ENCODE measurements at places on chromosomes 16 and 17.

DNA sequence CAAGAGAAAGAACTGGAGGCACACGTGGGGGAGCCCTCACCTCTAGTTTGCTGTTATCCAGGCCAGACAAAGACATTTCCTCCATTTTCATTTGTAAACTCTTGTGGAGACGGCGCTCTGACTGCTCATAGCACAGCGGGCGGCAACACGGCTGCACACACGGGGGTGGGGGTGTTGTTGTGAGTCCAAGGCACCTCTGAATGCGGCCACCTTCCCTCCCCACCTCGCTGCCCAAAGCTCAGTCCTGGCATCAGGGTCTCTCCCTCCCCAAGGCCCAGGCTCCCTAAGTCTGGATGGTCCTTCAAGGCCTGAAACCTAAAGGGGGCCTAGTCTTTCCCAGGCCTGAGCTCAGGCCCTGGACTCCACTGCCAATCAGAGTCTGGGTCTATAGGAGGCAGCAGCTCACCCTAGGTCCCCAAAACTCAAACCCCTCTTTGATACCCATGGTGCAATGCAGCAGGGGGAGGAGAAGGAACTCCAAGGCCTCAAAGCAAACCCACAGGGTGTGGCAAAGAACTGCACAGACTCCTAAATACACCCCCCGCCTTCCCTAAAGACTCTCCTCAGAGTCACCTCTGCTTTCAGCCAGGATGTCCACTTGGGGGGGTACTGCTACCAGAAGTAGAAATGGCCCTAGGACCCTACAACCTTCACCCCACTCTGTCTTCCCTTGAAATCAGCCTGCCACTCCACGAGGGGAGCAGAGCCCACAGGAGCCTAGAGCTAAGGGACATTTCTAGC lies 1.5 kb downstream of the ATXN7L3 start:
- DNase-seq, result peak; percentile 83

GRCh38 chr17:9050801-9051401 lies 29.6 kb downstream of the NTN1 start:
- no peak for DNase-seq

- no peak for DNase-seq
Measured at GRCh38 chr17:797236-797840, 15.2 kb downstream of the MRM3 start.

DNA sequence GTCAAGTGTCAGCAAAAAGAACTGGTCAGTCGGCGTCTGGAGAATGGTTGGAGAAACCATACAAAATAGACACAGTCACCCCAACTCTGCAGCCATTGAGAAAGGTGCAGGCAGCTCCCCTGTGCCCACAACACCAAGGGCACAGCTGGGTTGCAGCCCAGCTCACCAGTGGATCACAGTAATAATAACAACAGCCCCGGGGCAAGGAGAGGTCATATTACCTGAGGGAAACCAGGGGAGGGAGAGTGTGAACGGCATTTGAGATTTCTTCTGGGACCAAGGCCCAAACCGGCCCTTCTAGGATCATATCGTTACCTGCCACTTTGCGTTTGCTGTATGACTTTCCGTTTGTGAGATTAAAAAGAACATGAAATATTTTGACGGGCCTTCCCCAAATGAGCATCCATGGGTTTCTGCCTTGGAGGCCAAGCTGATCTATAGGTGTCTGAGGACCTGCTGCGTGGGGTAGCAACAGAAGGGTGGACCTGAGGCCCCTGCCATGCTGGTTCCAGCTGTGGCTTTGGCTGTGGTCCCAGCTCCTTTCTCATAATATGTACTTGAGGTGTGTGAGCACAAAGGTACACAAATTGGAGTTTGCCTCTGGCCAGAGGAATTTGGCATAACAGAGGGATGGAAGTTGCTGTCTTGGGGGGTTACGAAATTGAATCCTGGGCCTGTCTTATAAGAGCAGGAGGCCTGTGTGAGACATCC lies 154.6 kb downstream of the CMIP start:
- no peak for DNase-seq

- DNase-seq, result no peak
Measured at GRCh38 chr16:11253995-11254912, 1.8 kb downstream of the SOCS1 start.

- no peak for DNase-seq
Measured at GRCh38 chr17:39132192-39132610, 19.2 kb downstream of the PLXDC1 start.

DNA sequence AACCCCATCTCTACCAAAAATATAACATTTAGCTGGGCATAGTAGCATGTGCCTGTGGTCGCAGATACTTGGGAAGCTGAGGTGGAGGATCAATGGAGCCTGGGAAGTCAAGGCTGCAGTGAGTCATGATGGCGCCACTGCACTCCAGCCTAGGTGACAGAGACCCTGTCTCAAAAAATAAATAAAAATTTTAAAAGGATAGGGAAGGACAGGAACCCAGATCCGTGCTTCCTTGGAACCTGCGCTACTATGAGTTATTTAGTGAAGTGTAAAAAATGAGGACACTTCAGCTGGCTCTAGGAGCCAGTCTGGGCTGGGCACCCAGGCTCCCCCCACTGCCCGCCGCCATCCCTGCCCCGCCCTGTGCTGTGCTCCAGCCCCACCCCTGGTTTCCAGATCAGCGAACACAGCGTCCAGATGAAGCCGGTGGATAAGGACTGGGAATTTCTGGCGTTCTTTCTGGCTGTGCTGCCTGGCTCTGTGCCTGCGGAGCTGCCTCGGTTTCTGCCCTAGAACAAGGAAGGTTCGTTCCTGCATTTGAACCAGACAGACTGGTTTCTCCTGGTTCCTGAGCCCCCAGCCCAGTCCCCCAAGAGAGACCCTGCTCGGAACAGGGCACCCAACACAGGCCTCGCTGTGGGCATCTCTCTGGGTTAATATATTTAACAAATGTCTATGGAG lies 18.5 kb downstream of the PLLP start:
- DNase-seq, result no peak

GRCh38 chr16:31429314-31429713 lies 1.2 kb upstream of the COX6A2 start:
- DNase-seq, result no peak

DNA sequence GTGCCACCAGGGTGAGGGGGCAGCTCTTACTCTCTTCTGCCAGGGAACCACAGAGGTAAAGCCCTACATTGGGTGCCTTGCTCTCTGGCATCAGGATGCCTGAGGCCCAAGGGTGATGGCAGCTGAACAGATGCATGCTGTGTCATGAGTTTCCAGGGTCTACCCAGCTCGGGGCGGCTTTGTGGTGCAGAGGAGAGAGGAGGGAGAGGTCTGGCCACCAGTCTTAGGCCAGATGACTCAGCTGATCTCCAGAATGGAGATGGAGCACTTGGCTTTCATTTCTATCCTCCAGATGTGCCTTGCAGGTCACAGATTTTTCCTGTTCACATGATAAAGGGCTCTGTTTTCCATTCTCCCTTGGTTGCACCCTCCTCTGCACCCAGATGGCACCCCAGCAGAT lies 23.6 kb upstream of the USP22 start:
- DNase-seq, result no peak

DNA sequence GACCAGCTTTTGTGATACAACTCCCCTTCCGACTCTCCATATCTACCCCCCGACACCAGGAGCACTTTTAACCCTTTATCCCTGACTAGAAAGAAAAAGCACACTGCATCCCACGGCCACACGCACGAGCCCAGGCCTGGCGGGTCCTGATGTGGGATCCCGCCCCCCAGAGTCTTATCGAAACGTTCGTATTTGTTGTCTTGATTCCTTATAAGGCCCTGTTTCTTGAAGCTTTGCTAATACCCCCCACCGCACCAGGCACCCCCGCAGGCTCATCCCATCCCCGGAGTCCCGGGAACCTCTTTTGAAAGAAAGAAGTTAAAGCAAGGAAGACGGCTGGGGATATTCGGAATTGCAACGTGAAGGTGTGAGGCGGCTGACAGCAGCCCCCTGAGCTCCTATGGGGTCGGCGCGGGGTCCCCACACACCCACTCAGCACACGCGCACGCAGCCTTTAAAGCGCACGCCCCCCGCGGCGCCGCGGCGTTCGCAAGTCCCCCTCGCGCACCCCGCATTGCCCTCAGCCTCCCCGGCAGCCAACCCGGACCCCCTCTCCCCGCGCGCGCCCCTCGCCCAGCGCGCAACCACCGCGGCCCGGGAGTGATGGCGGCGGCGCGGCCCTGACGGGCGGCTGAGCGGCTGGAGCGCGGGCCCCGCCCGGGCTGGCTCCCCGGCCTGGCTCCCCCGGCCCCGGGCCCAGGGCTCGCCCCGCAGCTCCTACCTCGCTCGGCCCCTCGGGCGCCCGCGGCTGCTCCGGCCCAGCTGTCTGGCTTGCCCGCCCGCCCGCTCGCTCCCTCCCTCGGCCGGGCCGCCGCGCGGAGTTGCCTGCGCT lies 448 bp downstream of the STAT5B start:
- peak; percentile 40 for DNase-seq

GRCh38 chr16:67278773-67279295 lies 498 bp upstream of the PLEKHG4 start:
- peak; percentile 63 for DNase-seq

GRCh38 chr17:2380226-2380922 lies 20.5 kb downstream of the MNT start:
- no peak for DNase-seq

- DNase-seq, result no peak
Measured at GRCh38 chr17:2797637-2798036, 1.4 kb downstream of the RAP1GAP2 start.

DNA sequence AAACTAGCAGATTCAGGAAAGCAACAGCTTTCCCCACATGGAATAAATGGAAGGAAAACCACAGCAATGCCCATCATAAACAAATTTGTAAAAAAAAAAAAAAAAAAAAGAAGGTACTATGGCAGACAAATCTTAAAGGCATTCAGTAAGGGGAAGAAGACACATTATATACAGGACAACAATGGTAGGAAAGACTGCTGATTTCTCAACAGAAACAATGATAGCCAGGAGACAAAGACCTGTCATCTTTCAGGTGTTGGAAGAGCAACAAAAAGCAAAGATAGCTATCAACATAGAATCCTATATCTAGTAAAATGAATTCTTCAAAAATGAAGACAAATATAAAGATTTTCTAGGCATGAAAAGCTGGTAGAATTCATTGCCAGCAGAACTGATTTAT lies 65.9 kb downstream of the KCNJ2 start:
- DNase-seq, result no peak

DNA sequence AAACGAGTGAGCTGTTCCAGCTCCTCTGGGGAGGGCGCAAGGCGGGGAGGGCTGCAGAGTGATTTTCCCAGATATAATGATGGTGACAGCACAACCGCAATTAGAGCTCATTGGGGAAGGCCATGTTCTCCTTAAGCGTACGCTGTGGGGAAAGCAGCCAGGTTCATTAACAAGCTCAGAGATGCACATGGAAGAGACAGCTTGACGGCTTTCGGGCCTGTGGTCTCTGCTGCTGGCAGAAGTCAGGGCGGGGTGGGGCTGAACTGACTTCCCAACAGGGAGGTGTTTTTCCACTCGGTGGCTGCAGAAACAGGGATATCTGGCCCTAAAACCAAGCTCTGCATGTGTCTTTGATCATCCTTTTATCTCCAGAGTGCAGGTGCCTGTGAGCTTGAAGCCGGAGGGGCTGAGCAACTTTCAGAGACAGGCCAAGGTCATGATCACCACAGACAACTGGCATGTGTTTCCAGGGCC lies 24.0 kb upstream of the CACNG1 start:
- no peak for DNase-seq

- DNase-seq, result no peak
Measured at GRCh38 chr16:23353440-23353839, 51.3 kb downstream of the SCNN1B start.

DNA sequence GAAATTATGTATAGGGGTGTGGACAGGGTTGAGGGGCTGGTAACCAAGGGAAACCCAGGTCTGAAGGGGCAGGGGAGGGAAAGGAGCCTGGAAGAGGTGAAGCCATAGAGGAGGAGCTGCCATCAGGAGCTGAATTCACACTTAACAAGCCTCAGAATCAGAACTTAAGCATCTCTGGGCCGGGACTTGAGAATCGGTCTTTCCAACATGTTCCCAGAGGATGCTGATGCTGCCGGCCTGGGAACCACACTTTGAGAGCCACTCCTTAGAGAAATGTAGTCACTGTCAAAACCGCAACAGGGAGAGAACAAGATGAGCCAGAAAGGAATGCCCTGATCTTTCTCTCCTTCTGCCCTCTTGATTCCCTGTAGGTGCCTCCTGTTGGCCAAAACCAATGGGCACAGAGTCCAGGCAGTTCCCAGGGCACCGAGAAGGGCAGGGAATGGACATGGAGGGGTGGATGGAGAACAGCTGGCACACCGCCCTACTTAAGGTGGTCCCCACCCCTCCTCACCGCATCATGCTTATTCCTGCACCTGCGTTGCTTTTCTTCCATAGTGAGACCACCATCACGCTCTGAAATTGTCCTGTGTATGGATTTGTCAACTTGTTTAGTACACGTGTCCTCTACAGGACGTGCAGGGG lies 88.5 kb downstream of the GSG1L start:
- no peak for DNase-seq

- DNase-seq, result no peak
Measured at GRCh38 chr17:78962345-78962983, 17.3 kb downstream of the LGALS3BP start.

GRCh38 chr16:89517128-89517527 lies 8.9 kb downstream of the SPG7 start:
- DNase-seq, result no peak

DNA sequence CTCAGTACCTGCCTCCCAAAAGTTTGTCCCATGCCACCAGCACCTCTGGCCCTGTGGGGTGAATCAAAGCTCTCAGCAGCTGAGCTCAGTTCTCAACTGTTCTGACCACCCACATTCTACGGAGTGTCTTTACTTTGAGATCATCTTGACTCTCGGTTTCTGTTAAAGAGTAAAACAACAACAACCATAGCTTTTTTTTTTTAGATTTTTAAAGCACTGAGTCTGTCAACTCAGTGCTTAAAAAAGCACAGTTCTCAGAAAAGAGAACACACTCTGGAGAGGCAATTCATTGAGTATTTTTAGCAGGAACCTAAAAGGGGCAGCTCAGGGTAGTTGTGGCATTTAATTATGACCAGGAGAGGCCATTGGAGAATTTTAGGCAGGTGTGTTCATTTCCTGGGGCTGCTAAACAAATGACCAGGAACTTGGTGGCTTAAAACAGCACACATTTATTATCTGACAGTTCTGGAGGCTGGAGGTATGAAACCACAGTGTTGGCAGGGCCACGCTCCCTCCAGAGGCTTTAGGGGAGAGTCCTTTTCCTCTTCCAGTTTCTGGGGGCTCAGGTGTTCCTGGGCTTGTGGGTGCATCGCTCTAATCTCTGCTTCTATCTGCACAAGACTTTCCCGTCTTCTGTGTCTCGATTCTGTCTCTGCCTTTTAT lies 6.7 kb upstream of the WFIKKN2 start:
- DNase-seq, result no peak

DNA sequence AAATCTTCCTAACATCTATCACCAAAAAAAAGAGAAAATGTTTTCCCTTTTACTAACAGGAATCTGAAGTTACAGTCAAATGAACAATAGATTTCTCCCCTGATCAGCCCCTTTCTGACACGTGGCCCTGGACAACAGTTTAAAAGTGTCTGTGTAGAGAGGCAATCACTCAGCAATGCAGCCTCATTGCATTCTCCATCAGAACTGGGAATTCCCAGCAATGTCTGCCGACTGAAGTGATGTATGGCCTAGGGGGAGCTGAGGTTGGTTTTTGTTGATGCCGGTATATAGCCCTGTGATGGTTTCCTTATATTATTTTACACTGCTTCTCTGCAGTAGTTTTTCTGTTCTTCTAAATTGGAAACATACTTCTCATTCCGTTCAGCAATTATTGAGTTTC lies 904.3 kb upstream of the CDH8 start:
- no peak for DNase-seq
